ENCODE measurements at places on chromosomes 6 and 20.

GRCh38 chr20:54115172-54115854, 44.9 kb upstream of the BCAS1 start:
- DNase-seq, result no peak

DNA sequence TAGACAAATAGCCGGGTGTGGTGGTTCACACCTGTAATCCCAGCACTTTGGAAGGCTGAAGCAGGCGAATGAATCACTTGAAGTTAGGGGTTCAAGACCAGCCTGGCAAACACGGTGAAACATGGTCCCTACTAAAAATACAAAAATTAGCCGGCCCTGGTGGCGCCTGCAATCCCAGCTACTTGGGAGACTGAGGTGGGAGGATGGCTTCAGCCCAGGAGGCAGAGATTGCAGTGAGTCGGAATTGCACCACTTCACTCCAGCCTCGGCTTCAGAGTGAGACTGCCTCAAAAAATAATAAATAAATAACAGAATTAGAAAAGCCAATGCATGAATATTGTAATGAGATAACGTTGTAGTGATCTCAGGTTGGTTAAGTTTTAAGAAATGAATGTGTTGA, 61.3 kb downstream of the RFX6 start:
- DNase-seq, result no peak

GRCh38 chr6:15132167-15132566, 113.7 kb upstream of the JARID2 start:
- DNase-seq, result no peak

GRCh38 chr20:38277691-38278090, 17.2 kb upstream of the KIAA1755 start:
- no peak for DNase-seq

- no peak for DNase-seq
Measured at GRCh38 chr20:58528412-58528811, 13.2 kb upstream of the APCDD1L start.

DNA sequence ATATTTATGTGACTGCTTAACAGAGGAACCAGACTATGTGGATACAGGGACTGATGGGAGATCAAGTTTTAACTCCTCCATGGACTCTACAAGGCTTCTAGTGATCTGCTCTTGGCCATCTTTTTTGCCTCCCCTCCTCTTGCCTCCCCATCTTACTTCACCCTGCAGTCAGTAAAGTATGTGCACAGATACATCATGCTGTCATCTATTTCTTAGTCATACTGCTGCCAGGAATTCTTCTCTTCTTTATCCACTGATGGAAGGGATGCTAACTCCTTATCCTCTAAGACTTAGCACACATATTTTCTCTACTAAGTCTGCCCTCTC, 27.6 kb upstream of the FAM83C start:
- DNase-seq, result no peak

DNA sequence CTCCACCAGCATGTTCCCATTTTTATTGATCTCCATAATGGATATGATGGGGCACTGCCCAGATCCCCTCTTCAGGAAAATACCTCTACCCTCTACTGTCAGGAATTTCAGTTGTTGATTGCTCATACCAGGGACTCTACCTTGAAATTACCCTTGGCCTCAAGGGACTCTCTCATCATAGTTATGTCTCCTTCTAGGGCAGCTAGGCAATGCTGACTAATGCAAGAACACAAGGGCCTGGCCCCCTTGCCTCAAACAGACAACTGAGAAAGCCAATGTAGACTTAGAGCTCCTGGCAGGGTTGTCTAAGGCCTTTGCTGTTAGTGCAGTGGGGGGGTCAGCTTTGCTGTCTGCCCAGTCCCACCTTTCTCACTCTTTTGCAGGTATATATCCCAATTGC, 493.1 kb downstream of the BTBD3 start:
- DNase-seq, result no peak

DNA sequence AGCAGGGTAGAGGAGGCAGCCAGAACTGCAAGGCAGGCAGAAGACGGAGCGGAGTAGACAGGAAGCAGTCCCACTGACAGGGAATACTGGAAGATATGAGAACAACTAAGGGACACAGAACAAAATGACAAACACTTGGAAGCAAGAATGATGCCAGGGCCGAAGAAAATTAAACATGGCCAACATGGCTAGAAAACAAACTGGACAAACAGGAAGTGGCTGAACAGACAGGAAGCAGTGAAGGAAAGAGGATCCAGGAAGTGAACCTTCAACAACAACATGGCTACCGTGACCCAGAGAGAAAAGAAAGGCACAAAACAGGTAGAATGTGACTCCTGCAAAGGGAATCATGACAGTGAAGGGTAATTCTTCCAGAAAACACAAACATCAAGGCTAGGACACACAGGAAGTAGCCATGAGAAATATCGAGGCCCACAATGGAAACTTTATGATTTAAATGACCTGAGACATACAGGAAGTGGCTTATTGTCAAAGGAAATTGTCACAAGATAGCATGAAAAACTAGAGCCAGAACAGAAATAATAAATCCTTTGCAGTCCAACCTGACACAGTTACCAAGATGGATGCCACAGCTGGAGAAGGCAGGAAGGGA, 9.1 kb downstream of the COL11A2 start:
- DNase-seq, result no peak

DNA sequence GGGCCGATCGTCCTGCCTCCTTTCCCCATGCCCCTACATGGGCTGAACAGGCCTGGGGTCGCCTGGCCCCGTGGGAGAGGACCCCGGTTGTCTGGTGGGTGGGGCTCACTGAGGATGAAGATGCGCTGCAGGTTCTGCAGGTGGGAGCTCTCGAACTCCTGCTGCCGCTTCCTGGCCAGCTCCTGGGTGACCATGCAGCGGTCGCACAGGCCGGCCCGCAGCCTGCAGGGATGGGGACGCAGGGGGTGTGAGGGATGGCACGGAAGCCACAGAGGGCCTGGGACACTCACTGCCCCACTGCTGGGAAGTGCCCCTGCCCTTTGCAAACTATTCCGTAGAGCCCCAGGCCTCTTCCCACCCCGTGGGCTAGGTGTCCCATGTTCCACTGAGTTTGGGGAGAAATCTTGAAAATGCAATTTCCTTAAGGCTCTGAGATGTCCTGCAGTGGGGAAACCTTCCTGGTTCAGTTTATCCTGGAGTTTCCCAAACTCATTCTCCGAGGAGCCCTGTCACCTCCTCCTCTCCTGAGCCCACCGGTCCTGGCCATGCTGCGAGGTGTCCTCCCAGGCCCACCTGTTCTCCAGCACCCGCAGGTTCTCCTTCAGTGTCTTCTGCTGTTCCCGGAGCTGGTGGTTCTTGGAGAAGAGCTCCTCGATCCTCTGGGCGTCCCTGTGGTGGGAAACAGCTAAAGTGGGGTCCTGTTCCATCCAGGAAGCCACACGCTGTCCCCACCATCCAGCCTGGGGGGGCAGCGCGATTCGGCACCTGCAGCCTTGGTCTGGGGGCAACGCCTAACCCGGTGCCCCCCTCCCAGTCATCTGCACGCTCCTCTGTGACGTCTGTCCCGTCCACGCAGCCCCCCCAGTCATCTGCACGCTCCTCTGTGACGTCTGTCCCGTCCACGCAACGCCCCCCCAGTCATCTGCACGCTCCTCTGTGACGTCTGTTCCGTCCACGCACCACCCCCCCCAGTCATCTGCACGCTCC, 9.9 kb upstream of the CABLES2 start:
- no peak for DNase-seq
